Stimulated activated CD4-positive, alpha-beta T cell treated with anti-CD3 and anti-CD28 coated beads, TNF-alpha, amount 100 ng/mL, for 1 hour (primary cell): ENCODE measurements at places on chromosomes 6 and 20.

DNA sequence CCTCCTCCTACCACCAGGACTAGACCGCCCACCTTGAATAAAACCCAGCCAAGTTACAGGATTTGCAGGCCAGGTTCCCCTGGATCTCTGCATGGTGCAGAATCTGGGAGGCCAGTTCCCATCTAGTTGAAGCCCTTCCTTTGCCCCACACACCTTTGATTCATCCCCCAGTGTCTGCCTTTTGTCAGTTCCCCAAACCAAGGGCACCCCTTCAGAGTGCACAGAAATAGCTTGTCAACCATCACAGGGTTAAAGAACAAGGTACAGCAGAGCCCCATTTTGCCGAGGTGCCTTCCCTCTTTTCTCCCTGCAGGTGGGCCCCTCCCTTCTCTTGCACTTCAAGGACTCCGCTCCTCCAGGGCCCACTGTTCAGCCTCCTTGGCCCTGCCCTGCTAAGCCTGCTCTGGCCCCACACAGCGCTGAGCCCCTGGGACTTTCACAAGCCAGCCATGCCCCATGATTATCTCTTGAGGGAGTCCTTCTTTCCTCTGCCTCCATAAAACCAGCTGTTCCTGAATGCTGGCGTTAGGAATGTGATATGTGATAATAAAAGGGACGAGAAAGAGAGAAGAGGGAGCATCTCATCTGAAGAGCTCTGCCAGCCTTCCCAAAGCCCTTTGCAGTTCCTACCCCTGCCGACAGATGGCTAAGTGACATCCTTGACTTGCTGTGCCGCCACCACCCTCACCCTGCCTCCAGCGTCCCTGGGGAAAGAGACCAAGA, 280.3 kb downstream of the CDC5L start:
- no peak for DNase-seq

DNA sequence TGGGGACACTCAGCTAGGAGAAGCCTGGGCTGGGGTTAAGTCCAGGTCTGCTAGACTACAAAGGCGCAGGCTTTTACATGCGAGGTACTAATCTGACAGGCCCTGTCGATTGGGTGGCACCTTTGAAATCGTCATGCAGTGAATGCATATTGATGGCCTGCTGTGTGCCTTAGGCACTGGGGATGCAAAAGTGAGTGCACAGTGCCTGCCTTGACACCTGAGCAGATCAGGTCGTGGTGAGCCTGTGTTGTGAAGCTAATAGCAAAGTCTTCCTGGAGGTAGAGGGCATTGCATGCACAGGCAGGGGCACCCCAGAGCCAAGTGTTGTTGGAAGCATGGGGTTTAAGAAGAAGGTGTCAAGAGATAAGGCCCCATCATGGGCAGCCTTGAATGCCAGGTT, 16.9 kb downstream of the LRRC1 start:
- DNase-seq: no peak

DNA sequence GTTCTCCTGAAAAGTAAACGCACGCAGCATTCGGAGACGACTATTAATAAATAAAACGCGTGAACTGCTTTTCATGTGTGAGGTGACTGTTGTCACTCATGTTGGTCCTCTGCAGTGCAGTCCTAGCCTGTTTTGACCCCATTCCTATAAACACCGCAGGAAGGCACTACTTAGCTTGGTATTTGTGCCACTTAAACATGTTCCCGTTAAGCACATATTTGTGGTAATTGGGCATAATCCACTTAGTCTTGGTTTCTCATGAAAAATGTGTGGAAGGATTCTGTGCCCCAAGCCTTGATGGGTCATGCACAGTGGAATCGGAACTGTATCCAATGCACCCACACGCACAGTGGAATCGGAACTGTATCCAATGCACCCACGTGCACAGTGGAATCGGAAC, 313.9 kb downstream of the THBS2 start:
- no peak for DNase-seq

- no peak for DNase-seq
Observed at GRCh38 chr6:130070326-130070725, 51.9 kb downstream of the L3MBTL3 start.

DNA sequence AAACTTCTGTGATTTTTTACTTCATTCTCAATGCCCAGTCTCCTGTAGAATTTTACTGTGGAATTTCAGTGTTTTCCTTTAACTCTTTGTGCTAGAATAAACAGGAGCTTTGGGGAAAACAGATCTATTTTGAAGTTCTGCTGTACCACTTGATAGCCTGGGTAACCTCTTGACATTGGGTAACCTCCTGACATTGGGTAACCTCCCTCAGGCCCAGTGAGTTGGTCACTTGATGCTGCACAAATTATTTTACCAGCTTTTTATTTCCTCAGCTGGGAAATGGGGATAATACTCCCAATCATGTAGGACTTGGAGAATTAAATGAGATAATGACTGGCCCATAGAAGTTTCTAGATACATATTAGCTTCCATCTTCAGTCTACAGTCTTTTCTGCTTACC, 137.3 kb upstream of the TOP1 start:
- no peak for DNase-seq

DNA sequence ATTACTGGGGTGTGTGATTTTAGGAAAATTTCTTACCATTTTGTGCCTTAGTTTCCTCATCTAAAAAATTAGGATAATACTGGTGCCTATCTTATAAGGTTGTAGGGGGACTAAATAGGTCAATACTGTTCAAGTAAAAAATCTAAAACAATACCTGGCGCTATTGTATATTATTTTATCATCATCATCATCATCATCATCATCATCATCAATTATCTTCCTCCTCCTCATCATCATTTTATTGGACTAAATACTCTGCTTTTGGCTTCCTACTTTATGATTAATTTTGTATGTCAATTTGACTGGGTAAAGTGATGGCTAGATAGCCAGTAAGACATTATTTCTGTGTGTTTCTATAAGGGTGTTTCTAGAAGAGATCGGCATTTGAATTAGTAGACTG, 435.5 kb downstream of the DHX35 start:
- DNase-seq: no peak

DNA sequence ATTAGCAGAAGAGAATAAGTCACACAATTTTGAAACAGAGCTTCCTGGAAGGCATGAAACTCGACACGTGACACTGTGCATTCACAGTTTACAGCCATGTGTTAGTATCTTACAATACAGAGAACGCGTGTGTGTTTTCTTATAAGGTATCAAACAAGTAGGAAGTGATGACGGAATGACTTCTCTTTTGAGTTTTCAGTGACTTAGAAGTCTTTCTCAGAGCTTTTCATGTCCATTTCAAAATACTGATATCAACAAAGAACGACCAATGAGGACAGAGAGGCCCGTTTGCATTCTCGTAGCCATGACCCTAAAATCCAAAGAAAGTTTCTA, 36.6 kb upstream of the DUSP22 start:
- DNase-seq: no peak

DNA sequence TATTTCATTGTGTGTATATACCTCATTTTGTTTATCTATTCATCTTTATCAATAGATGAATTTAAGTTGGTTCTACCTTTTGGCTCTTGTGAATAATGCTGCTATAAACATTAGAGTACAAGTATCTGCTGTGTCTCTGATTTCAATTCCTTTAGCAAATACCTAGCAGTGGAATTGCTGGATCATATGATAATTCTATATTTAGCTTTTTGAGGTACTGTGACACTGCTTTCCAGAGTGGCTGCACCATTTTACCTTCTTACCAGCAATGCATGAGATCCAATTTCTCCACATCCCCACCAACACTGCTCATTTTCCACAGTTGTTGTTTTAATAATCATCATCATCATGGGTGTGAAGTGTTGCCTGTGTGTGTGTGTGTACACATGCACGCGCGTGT, 182.3 kb downstream of the MBOAT1 start:
- no peak for DNase-seq

DNA sequence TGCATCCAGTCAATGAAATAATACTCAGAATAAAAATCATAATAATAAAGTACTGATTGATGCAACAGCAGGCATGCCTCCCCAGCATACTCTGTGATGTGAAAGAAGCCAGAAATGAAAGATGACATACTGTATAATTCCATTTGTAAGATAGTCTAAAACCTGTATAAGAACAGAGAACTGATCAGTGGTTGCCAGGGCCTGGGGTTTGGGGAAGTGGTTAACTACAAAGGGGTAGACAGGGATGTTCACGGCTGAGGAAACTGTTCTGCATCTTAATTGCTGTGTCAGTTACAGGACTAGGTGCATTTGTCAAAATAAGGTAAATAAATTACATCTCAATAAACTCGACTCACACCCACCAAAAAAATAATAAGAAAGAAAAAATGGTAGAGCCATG, 81.3 kb upstream of the BMP2 start:
- DNase-seq: no peak

- no peak for DNase-seq
Observed at GRCh38 chr6:167832497-167833395, 6.0 kb downstream of the AFDN start.

DNA sequence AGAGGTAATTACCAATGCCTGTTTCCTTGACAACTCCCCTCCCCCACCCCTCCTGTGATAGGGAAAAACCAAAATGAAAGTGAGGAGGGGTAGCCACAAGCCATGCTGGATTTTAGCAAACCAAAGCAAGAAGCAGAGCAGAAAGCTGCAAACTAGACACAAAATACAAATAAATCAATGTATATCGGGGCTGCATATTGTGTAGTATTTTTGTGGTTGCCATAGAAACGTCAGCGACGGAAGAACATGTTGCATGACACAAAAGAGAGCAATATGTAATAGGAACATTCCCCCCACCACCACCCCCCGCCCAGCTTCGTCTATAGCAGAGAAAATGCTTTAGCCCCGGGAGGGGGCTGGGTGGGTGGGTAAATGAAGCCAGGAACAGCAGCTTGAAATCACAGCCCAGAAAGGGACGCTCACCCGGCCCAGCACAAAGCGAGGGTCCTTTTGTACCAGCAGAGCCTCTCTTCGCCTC, 548 bp downstream of the AGPAT4 start:
- DNase-seq: no peak

GRCh38 chr6:151430886-151431285, 21.0 kb downstream of the RMND1 start:
- no peak for DNase-seq

DNA sequence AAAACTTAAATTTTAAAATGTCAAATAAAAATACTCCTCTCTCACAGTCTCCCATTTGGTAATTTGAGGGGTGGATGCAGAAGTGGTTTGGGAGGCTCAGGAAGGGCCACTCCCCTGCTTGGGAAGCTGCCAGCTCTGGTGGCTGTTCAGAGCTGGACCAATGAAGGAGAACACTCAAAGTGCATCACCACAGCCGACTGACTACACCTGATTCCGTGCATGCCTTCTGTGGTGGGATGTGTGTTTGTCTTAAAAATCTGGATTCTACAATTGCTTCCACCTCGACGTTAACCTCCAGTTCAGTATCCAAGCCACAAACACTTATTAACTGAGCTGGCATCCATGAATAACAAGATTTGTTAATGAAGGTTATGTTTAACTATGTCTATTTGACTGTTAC, 137.3 kb downstream of the FOXC1 start:
- DNase-seq: no peak

DNA sequence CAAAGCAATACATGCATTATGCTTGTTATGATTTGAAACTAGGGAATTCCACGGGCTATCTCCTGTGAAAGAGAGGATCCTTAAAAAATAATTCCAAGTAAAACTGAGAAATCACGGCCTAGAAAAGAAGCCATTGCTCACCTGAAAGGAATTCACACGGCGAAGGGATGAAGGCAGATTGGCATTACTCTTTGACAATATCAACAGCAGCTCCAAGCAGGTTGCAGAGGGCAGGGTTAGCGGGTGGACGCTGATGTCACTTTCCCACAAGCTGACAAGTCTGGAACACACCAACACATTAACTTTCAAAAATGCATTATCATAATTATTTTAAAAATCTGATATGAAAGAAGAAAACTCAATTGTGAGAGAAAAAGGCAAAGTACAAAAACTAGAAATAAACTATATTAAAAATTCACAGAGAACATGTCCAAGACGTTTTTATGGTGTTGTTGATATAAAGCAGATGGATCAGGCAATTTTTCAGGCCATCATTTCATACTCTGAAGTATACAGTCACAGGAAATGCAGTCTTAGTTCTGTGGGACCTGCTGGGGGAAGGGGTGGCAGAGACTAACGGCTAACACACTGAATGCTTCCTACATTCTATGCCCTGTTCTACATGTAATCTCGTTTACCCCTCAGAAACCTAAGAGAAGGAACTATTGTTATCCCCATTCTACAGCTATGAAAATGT, 108.3 kb downstream of the UBE3D start:
- no peak for DNase-seq

GRCh38 chr20:58010186-58010585, 218.3 kb downstream of the ANKRD60 start:
- no peak for DNase-seq

- no peak for DNase-seq
Observed at GRCh38 chr20:44651684-44652423, at the start of gene ADA. TSS of gene ADA (minus strand) at chr20:44651699. CDS start at chr20:44651607, 92 bp downstream.

DNA sequence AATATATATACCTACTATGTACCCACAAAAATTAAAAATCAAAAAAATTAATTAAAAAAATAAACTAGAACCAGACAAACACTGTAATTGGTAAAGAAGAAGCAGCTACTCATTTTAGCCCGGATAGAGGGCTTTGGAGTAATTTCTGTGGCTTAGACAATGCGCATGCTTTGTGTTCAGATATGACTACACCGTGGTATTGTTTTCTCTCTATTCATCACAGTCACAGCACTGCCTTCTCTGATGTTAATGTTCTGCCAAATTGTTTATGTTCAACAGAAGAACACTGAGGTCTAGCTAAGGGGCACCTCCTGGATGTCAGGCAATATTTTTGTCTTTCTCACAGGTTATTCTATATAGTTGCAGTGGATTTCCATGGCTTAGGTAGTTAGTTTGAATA, 77.5 kb upstream of the GJE1 start:
- no peak for DNase-seq

DNA sequence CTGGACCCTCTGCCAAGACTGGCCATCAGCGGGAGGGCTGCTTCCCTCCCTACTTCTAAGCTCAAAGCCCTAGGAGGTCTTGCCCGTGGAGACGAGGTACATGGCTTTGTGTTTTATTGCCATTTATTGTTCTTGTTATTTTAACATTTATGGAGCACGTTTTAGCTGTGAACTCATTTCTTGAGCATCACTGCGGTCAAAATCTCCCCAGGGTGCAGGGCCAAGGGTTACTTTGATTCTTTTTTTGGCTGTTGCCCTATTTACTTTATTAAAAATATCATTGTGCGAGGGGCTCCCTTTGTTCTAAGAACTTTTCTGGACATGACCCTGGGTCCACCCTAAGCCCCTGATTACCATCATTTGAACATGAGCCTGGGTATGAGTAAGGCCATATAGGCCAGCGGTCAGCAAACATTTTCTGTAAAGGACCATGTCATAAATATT, 51.6 kb downstream of the EYA2 start:
- no peak for DNase-seq

GRCh38 chr6:111625099-111625416, 19.4 kb upstream of the TRAF3IP2 start:
- DNase-seq: no peak

- no peak for DNase-seq
Observed at GRCh38 chr20:19828232-19828631, 70.2 kb downstream of the RIN2 start.
